ENCODE measurements at places on chromosomes 12 and 14. TPM values are rescaled to one million over a fixed set of nuclear protein-coding genes. Genes with fewer than 3 reads are reported as not detected.

GRCh38 chr12:124030008-124030407 lies 57.0 kb downstream of the ZNF664 start:
- H3K4me3 ChIP-seq: no peak overlapping the region
- no peaks in the 10 kb centered on the region for H3K27me3 ChIP-seq
- H3K27ac ChIP-seq: peak overlapping the region; percentile 65
- DNase-seq: peak; percentile 40
- no peaks in the 10 kb centered on the region for H3K36me3 ChIP-seq

DNA sequence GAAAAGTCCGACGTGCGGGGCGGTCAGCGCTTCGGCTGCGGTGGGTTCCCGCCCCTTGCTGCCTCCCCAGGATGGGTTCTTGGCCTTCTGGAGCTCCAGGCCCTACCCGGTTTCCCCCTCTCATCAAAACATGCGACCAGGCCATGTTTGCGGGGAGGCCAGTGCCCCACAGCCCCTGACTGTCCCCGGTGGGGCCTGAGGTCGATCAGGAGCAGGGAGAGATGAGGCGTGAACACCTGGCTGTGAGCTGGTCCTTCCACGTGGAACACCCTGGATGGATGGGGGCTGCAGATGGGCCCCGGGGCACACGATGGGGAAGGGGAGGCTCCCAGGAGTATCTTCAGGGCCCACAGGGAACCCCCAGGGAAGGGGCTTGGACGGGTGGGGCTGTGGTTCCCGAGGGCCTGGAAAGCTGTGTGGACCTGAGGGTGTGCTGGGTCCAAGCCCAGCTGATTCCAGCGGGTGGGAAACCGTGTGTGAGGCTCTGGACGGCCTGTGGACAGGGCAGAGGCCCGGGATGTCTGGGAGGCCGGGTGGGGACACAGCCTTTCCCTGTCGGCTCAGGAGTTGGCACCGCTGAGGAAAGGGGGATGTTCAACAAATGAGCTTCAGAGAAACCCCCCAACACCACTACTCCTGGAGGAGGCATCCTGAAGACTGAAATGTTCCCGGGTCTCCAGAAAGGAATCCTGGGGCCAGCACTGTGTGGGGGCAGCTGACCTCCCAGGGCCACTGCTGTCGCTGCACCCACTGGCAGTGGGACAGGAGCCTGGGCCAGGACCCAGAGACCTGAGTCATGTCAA lies 187.0 kb upstream of the C14orf180 start:
- H3K4me3 ChIP-seq: no peak overlapping the region
- H3K27ac ChIP-seq: no peak overlapping the region
- DNase-seq: no peak
- no peaks in the 10 kb centered on the region for H3K36me3 ChIP-seq

- no peak for DNase-seq
- no peaks in the 10 kb centered on the region for H3K27me3 ChIP-seq
- H3K4me3 ChIP-seq: no peak overlapping the region
- H3K4me1 ChIP-seq: no peaks in the 10 kb centered on the region
- no peaks in the 10 kb centered on the region for H3K36me3 ChIP-seq
- H3K27ac ChIP-seq: no peak overlapping the region
Observed at GRCh38 chr14:62289471-62289870, 527.3 kb downstream of the SNAPC1 start.

- H3K4me1 ChIP-seq: no peaks in the 10 kb centered on the region
- H3K27me3 ChIP-seq: no peaks in the 10 kb centered on the region
- H3K36me3 ChIP-seq: no peaks in the 10 kb centered on the region
- no peak for DNase-seq
Observed at GRCh38 chr14:99200654-99201005, 71.4 kb downstream of the BCL11B start.

GRCh38 chr12:48811437-48812090 lies 6.7 kb upstream of the CACNB3 start:
- peaks cover 12% of the 10 kb centered on the region for H3K4me1 ChIP-seq
- H3K36me3 ChIP-seq: no peaks in the 10 kb centered on the region
- no peak for DNase-seq
- peak overlapping the region; percentile 98 for H3K27ac ChIP-seq

DNA sequence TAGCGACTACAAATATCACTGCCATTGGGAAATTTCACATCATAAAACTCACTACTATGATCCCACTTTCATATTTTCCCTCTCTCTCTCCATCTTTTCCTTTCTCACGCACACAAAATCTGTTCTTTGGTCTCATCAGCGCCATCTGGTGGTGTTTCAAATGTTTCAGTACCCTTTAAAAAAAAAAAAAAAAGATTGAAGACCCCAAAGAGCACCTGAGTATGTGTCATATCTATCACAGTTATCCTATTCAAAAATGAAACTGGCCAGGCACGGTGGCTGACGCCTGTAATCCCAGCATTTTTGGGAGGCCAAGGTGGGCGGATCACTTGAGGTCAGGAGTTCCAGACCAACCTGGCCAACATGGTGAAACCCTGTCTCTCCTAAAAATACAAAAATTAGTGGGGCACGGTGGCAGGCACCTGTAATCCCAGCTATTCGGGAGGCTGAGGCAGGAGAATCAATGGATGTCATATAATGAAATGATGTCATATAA lies 72.4 kb downstream of the TTC9 start:
- no peak for DNase-seq
- no peaks in the 10 kb centered on the region for H3K27me3 ChIP-seq
- H3K36me3 ChIP-seq: no peaks in the 10 kb centered on the region
- no peaks in the 10 kb centered on the region for H3K4me1 ChIP-seq
- H3K4me3 ChIP-seq: no peak overlapping the region
- H3K27ac ChIP-seq: no peak overlapping the region

DNA sequence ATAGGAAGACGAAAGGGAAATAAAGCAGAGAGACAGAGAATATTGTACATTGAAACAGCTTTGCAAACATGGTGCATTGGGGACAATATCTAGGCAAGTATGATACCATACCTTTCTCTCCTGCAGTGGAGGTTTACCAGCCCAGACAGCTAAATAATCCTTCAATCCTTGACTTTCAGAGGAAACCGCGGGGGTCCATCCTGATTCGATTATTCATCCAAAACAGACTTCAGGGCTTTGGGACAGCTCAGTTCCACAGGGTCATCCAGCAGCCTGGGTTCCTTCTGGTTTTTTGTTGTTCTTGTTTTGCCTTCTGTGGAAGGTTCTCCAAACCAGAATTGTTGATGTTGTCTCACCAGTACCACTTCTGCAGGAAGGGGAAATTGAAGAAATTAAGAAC lies 81.5 kb downstream of the LGR5 start:
- H3K27ac ChIP-seq: no peak overlapping the region
- DNase-seq: no peak

- DNase-seq: no peak
- no peak overlapping the region for H3K4me3 ChIP-seq
- H3K4me1 ChIP-seq: no peaks in the 10 kb centered on the region
Observed at GRCh38 chr12:121378736-121379135, 21.2 kb upstream of the RNF34 start.

GRCh38 chr14:81516986-81517797 lies 16.5 kb downstream of the SEL1L start:
- peak overlapping the region; percentile 95 for H3K27ac ChIP-seq
- DNase-seq: peak; percentile 60
- no peaks in the 10 kb centered on the region for H3K27me3 ChIP-seq

DNA sequence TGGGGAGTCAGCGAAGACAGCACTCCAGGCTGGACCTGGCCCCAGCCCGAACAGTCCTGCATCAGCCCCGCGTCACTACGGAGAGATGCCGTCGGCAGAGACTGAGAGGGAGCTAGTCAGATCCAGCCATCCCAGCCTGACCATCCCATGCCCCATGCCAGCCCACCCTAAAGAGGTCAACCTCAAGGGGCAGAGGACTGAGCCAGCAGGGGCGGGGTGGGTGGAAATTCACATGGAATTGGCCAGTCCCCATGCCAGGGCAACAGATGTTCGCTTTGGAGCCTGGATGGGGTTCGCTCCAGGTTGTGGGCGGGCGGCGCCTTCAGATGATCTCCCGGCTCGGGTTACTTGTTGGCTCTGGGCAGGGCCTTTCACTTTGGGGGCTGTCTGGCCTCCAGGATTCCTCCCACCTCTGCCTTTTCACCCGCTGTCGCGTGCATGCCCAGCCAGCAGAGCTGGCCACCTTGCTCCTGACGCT lies 154.3 kb downstream of the TSPAN9 start:
- no peak overlapping the region for H3K27ac ChIP-seq
- no peaks in the 10 kb centered on the region for H3K36me3 ChIP-seq
- H3K4me1 ChIP-seq: no peaks in the 10 kb centered on the region
- H3K4me3 ChIP-seq: no peak overlapping the region
- no peak for DNase-seq

GRCh38 chr12:77821699-77822203 lies 8.9 kb upstream of the NAV3 start:
- H3K4me1 ChIP-seq: no peaks in the 10 kb centered on the region
- no peak overlapping the region for H3K4me3 ChIP-seq

GRCh38 chr12:97572220-97572619 lies 109.6 kb downstream of the RMST start:
- H3K27me3 ChIP-seq: no peaks in the 10 kb centered on the region
- no peaks in the 10 kb centered on the region for H3K36me3 ChIP-seq
- H3K27ac ChIP-seq: no peak overlapping the region
- H3K4me1 ChIP-seq: no peaks in the 10 kb centered on the region
- no peak for DNase-seq
- no peak overlapping the region for H3K4me3 ChIP-seq

- no peak overlapping the region for H3K4me3 ChIP-seq
- no peaks in the 10 kb centered on the region for H3K27me3 ChIP-seq
- DNase-seq: no peak
- H3K4me1 ChIP-seq: no peaks in the 10 kb centered on the region
Observed at GRCh38 chr14:56122301-56122700, 4.1 kb downstream of the PELI2 start.

DNA sequence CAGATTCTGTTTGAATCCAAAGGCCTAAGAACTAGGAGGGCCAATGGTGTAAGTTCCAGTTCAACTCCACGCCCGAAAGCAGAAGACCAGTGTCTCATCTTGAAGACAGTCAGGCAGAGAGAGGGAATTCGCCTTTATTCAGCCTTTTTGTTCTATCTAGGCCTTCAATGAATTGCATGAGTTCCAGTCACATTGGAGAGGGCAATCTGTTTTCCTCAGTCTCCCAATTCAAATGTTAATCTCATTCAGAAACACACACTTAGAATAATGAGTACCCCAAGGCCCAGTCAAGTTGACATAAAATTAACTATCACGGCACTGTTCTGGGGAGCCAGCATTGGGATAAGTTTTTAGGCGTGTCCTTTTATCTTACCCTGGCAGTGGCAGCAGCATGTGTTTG lies 65.8 kb downstream of the C14orf39 start:
- H3K27me3 ChIP-seq: no peaks in the 10 kb centered on the region
- H3K27ac ChIP-seq: no peak overlapping the region
- DNase-seq: no peak
- no peaks in the 10 kb centered on the region for H3K36me3 ChIP-seq

DNA sequence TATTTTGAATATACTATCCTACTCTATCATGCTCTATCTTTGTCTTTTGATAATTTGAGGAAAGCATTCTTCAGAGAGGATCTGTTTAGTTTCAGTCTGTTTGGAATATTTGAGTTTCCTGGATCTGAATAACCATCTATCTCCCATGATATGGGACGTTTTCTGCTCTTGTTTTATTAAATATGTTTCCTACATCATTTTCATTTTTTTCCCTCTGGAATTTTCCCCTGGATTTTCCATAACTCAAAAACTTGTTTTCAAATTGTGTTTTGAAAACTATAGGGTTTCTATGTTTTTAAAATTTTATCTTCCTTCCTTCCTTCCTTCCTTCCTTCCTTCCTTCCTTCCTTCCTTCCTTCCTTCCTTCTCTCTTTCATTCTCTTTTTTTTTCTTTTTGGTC lies 974.2 kb downstream of the TMEM121 start:
- DNase-seq: no peak
- no peaks in the 10 kb centered on the region for H3K27me3 ChIP-seq
- no peak overlapping the region for H3K4me3 ChIP-seq
- no peaks in the 10 kb centered on the region for H3K4me1 ChIP-seq
- H3K27ac ChIP-seq: no peak overlapping the region

KLRD1 gene
- 0.97 TPM for total RNA-seq

LDHB gene
- total RNA-seq: 300 TPM

IL22 gene
- total RNA-seq: not detected

KRT2 gene
- total RNA-seq: not detected

ARG2 gene
- 2.8 TPM for total RNA-seq

CYP27B1 gene
- not detected for total RNA-seq

CCDC177 gene
- total RNA-seq: not detected

TAS2R13 gene
- 4.8 TPM for total RNA-seq

RNU6-7 gene
- not detected for total RNA-seq

MMP17 gene
- total RNA-seq: 0.26 TPM
